ENCODE measurements at places on chromosomes 12 and 14.

- DNase-seq = no peak
Observed at GRCh38 chr14:22184830-22185168, 404.2 kb downstream of the DAD1 start.

GRCh38 chr12:72790273-72790672, 518.1 kb downstream of the TRHDE start:
- DNase-seq = no peak

GRCh38 chr12:6407236-6407954, 23.4 kb downstream of the LTBR start:
- DNase-seq = no peak

DNA sequence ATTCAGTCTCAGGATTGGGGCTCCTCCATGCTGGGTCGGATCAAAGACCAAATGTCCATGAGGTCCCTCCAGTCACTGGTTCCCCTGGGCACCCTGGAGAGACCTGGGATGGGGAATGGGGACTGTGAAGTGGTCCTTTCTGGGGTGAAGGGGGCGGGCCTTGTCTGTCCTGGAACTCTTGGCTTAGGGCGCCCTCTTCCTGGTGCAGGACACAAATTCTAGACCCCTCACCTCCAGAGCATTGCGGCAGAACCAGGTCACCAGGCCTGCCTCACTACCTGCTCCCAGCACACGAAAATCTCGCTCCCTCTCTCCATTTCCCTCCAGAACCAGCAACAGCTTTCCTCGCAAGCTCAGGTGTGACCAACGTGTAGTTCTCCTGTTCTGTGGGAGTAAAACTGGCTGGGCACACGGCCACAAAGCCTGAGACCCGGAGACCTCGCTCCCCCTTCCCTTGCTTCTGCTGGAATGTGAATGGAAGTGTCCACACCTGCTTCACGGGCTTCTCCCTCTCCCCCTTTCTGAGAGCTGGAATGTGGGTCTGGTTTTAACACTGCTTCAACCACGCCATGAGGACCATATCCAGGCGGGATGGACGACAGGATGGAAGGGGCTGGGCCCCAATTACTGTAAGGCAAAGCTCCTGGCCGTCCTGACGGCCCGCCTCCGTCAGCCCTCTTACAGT, 112.7 kb downstream of the SCARB1 start:
- no peak for DNase-seq

DNA sequence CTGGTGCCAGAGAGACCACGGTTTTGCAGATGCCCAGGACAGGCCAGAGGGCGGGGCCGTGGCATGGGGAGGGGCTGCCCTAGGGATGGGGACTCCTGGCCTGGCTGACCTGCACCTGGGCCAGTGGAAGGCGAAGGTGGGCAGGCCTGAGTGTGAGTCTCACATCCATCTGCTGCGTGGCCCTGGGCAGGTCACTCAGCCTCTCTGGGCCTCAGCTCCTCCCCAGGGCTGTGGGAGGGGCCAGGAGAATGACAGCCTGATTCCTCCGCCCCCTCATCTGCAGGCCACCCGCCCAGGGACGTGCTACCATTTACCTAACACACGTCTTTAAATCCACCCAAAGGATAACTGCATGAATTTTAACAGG, 90.9 kb downstream of the GALNT9 start:
- no peak for DNase-seq

- no peak for DNase-seq
Observed at GRCh38 chr12:43988838-43989560, 153.1 kb downstream of the TMEM117 start.

DNA sequence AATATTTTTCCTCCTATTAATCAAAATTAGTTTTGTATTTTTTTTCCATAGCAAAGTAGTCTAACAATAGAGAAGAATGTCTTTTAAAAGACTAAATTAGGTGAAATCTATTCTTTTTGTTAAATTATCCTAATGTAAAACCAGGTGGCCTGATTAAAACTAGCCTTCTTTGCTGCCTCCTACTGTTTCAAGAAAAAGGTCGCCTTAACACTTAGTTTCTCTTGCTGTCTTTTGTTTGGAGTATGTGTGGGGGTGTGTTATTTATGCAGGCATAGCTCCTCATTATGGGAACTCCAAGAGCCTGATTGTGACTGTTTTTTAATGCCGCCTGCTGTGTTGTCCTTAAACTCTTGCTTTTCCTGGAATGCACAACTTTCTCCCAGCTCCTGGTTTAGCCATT, 855.3 kb downstream of the DIO2 start:
- DNase-seq = no peak

DNA sequence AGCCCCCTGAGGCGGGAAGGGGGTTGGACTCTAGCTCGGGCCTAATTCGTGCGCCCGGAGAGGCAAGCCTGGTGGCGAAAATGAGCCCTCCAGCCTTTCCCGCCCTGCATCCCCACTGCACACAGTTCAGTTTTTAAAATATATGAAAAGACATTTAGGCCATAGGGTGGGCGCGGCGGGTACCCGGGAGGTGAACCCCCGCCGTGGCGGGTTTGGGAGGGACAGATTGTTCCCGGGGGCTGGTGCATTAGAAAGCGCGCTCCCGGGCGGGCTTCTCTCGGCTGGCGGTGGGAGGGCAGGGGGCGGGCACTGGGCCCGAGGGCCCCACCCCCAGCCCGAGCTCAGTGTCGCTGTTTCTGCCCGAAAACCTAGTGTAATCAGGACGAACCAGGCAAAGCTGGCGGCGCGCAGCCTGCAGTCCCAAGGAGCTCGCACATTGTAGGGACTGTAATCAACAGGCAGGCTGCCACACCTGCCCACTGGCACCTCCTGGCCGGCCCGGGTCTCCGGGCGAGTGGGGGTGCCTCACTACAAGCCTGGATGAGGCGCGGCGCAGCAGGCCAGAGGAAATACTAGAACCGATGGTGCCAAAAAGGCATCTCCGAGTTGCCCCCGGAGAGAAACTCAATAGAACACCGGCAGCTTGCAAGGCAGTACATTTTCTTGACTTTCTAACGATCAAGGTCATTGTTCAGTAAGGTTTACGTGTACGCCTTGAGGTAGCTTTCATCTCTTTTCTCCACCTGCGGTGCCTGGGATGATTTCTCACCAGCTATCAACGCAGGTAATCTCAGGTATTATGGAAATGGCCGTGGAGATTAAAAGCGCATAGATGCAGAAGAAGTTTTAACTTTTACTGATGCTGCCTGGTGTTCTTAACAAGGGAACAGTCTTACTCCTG, 764 bp upstream of the SPTB start:
- DNase-seq = no peak

GRCh38 chr12:31326736-31327659, 1.0 kb upstream of the SINHCAF start:
- DNase-seq = peak; percentile 6

GRCh38 chr12:132672116-132672515, 15.0 kb downstream of the POLE start:
- DNase-seq = no peak

GRCh38 chr14:103753774-103754173, 38.2 kb downstream of the ZFYVE21 start:
- no peak for DNase-seq

DNA sequence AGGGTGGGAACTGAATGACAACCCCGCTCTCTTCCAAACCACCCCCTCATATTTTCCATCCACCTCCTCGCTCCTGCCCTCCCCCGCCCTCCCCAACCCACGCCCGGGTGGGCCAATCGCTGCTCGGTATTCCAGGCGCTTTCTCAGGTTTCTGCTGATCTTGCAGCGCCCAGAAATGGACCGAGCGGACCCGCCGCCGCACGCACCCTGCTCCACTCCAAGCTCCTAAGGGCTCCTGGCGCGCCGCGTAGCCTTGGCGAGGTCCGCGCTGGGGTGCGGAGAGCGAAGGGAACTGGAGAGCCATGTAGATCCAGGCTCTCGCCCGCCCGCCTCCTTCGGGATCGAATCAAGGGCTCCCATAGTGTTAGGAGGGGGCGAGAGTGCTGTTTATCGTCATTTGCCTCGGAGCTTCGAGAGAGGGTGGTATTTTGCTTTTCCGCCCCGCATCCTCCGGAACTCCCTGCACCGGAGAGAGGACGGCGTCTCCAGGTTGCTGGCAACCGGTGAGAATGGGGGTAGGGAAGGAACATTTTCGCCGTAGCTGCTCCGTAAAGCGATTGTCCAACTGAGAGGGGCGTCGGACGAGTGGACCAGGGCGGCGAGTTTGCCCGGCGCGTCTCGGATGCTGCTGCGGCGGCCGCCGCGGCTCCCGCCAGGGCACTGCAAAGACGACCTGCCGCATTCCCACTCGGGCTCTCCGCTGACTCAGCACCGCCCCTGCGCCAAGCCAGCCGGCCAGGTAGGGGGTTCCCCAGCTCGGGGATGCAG, at the start of gene KCNA1:
Gene KCNA1, plus strand, starts transcription at position 172 of the 768 bp plus-strand sequence. CDS start 1,474 bp downstream, outside the sequence.
- DNase-seq = no peak

DNA sequence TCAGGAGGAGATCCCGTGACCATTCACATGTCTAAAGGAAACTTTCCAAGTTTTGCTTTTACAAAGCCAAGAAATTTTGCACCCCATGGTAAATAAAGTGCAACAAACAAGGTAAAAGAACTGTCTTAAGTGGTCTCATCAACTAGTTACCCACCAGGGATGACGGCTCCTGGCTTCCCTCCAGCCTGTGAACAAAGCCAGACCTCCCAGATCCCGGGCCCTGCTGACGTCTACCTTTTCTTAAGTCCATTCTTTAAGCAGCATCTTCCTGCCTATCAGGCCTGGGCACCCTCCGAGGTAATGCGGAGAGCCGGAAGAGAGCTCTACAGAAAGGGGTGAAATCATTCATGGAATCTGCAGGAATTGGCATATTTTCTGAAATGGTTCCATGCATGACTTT, 58.0 kb upstream of the DAAM1 start:
- no peak for DNase-seq

GRCh38 chr12:106841510-106842302, 67.2 kb downstream of the RIC8B start:
- peak; percentile 53 for DNase-seq

GRCh38 chr14:103156651-103157378, 33.6 kb downstream of the TNFAIP2 start:
- DNase-seq = no peak

- peak; percentile 28 for DNase-seq
Observed at GRCh38 chr12:103909811-103910210, 20.4 kb upstream of the HSP90B1 start.

GRCh38 chr12:101616027-101616494, 21.3 kb downstream of the MYBPC1 start:
- no peak for DNase-seq

- peak; percentile 87 for DNase-seq
Observed at GRCh38 chr12:6182279-6182898, 17.8 kb upstream of the CD9 start.

Measured in hepatic stellate cell (primary cell).